Activated CD4-positive, alpha-beta memory T cell treated with anti-CD3 and anti-CD28 coated beads for 36 hours (primary cell): ENCODE measurements at places on chromosomes 7 and 10. TPM values are rescaled to one million over a fixed set of nuclear protein-coding genes. Genes with fewer than 3 reads are reported as not detected.

STN1 gene
- total RNA-seq = 56.1 TPM

- no peak overlapping the region for H3K4me3 ChIP-seq
- no peaks in the 10 kb centered on the region for H3K4me1 ChIP-seq
- no peak for DNase-seq
- no peak overlapping the region for H3K27ac ChIP-seq
- H3K27me3 ChIP-seq = no peaks in the 10 kb centered on the region
Observed at GRCh38 chr10:76454506-76455140, 1023.2 kb downstream of the LRMDA start.

DNA sequence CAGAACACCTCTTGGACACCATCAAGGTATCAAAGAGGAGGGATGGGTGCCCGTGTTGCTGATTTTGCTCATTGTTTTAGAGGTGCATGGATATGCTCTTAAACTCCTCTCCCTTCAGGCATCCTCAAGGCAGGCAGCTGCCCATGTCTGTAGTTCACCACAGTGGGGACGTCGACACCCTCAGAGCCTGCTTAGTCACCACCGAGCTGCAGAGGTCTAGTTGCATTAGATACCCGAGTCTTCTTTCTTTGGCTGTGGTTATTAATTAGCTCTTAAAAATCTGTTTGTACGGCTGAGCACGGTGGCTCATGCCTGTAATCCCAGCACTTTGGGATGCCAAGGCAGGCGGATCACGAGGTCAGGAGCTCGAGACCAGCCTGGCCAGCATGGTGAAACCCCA lies 24.7 kb upstream of the TSPAN13 start:
- no peaks in the 10 kb centered on the region for H3K27me3 ChIP-seq
- H3K4me1 ChIP-seq = no peaks in the 10 kb centered on the region
- H3K27ac ChIP-seq = no peak overlapping the region
- DNase-seq = no peak
- no peaks in the 10 kb centered on the region for H3K36me3 ChIP-seq

DNA sequence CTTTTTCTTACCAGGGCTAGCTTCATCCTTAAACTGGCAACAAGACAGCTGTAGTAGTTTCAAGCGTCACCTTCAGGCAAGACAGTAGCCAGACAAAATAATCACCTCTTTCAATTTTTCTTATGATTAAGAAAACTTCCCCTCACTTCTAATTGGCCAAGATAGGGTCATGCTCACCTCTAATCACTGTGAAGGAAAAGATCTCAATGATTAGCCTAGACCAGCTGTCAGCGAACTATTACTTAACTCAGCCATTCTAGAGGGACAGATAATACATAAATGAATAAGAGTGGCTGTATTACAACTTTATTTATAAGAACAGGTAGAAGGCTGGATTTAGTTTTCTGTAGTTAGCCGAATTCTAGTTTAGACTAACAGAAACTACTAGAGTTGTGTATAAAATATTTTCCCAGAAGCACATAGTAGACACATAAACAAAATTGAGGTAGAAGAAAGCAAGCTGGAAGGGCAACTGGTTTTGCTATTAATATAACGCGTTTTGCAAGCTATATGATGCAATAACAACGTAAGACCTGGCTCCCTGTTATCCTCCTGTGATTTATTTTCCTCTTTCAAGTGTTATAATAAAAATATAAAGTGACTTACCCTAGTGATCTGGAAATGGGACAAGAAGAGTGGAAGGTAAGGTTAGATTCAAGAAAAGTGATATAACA lies 64.3 kb downstream of the ELAPOR2 start:
- no peak for DNase-seq
- no peak overlapping the region for H3K27ac ChIP-seq

- H3K27me3 ChIP-seq = no peaks in the 10 kb centered on the region
- H3K4me3 ChIP-seq = no peak overlapping the region
- no peaks in the 10 kb centered on the region for H3K36me3 ChIP-seq
- no peak overlapping the region for H3K27ac ChIP-seq
- no peak for DNase-seq
- H3K4me1 ChIP-seq = no peaks in the 10 kb centered on the region
Observed at GRCh38 chr7:17502213-17503060, 204.0 kb downstream of the AHR start.

DNA sequence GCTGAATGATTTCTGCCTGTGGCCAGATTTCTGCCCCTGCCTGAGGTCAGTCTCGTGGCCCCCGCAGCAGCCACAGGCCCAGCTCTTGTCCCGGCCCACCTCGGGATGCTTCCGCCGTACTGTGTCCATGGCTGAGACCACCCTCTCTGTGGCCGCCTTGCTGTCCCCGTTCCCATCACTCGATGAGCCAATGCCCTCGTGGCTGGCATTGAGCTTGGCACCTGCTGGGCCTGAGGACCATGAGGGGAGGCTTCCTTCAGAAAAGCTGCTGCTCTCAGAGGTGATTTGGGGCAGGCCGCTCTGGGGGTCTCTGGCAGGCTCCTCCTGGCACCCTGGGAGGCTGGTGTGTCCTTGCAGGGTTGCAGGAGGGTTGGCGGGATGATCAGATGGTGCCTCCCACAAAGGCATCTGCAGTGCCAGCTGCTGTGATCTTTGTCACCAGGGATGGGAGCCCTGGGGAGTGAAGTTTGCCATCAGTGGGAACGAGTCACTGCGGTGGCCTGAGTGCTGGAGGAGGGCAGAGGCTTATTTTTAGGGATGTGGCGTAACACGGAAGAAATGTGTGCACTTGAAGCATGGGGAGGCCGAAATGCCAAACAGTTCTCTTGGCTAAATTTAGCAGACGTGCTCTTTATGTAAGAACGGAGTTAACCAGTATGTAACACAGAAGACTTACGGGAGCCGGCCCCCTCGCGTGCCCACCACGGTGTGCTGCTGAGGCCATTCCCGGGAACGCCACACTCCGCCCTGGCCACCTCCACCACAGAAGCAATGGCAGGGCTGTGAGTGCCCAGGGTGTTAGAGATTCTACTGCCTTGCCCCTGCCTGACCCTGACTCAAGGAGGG lies 47.7 kb downstream of the VIPR2 start:
- H3K27me3 ChIP-seq = no peaks in the 10 kb centered on the region
- no peaks in the 10 kb centered on the region for H3K36me3 ChIP-seq
- no peak overlapping the region for H3K4me3 ChIP-seq
- H3K27ac ChIP-seq = no peak overlapping the region

DNA sequence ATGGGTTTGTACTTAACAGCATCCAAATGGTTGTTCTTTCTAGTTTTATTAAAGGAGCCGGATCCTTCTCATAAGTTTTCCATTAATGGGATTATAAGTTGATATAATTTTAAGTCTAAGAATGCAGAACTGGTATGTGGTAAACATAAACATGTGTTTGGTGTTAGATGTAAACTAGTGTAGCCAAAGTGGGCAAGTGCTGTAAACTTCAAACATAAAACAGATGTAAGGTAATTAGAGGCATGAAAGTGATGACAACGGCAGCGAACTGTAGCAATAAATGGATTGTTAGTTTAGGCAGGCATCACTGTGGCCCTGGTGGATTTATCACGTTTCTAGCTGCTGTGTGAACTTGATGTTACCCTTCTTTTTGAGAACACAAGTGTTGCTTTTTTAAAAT lies 37.9 kb downstream of the BAMBI start:
- H3K4me3 ChIP-seq = no peak overlapping the region
- peaks cover 2% of the 10 kb centered on the region for H3K27me3 ChIP-seq
- no peak overlapping the region for H3K27ac ChIP-seq
- DNase-seq = no peak

DNA sequence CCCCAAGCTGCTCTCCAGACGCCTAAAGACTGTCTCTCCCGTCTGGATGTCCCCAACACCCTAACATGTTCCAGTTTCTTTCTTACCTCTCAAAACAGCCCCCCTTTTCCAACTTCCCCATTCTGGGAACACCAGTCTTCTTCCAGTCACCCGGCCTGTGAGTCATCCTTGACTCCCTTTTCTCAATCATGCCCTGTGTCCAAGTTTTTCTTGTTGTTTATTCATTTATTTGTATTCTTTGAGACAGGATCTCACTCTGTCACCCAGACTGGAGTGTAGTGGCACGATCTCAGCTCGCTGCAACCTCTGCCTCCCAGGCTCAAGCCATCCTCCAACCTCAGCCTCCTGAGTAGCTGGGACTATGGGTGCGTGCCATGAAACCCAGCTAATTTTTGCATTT lies 15.6 kb downstream of the SNX10 start:
- H3K27ac ChIP-seq = peak overlapping the region; percentile 33
- no peak for DNase-seq
- H3K4me1 ChIP-seq = peaks cover 12% of the 10 kb centered on the region
- peaks cover 9% of the 10 kb centered on the region for H3K36me3 ChIP-seq
- H3K4me3 ChIP-seq = no peak overlapping the region
